Frontal cortex (tissue), 4 donors: ENCODE measurements at places on chromosomes 1 and 21.

DNA sequence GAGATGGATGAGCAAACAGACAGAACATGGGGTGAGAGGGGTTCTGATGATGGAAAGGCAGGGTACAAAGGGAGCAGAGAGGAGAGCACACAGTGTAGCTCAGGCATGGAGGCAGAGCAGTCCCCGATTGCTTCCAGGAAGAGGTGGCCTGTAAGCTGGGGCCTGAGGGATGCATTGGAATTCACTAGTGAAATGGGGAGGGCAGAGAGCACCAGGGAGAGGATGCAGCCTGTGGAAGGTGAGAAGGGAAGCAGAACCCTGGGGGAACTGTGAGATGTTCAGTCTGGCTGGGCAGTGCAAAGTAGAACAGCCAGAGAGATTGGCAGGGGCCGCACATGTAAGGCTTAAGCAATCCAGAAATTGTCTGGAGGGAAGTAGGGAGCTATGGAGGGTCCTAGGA, 12.2 kb downstream of the ZNF362 start:
- DNase-seq = no peak

GRCh38 chr1:52127181-52128180, 14.4 kb upstream of the ZFYVE9 start:
- DNase-seq = no peak

- no peak for DNase-seq
These were observed 19.4 kb upstream of the KCNAB2 start for GRCh38 chr1:6026095-6026809.

DNA sequence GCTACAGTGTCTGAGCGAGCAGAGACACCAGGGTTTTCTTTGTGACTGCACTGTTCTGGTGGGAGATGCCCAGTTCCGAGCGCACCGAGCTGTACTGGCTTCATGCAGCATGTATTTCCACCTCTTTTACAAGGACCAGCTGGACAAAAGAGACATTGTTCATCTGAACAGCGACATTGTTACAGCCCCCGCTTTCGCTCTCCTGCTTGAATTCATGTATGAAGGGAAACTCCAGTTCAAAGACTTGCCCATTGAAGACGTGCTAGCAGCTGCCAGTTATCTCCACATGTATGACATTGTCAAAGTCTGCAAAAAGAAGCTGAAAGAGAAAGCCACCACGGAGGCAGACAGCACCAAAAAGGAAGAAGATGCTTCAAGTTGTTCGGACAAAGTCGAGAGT, 2.7 kb downstream of the ZBTB18 start:
- no peak for DNase-seq

DNA sequence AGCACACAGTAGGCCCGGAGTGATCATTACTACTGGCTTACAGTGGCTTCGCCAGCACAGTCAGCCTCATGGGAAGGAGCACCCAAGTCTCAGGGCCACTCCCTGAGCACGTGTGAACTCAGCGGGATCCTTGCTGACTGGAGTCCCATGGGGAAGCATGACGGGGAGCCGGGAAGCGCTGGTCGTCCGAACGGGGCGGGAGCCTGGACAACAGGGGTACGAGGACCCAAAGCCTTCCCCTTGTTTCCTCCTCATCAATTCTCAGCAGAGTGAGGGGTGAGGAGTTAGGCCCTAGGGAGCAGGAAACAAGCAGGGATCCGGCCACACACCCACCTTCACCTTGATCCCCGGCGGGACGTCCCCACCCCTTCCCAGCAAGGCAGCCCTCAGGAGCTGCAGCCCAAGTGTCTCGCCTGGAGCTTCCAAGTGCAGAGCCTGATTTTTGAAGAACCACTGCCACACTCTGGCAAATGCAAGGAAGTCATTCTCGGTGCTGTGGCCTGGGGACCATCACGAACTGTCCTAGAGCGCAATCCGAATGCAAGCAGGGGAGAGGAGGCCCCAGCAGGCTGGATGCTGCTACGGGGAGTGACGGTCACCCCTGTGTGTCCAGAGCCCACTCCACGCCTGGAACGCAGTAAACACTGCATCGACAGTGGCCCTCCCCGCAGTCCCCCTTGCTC, 35.5 kb downstream of the TOMM20 start:
- DNase-seq = peak; percentile 60

DNA sequence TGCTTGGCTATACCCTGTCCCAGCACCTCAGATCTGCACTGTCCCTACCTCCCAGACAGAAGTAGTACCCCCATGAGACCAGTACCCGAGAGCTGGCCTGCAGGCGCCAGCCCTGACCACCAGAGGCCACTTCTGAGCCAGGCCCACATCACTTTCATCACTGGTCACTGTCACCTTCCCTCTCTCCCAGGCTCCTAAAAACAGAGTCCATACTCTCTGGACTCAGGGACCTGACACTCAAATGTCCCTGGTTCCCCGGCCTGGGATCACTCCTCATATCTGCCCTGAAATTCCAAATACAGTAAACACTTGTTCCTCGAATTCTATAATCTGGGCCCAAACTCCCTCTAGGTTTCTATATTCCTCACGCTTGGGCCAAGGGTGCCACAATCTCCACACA, 18.7 kb downstream of the TMEM53 start:
- DNase-seq = no peak

- peak; percentile 51 for DNase-seq
These were observed 1.1 kb downstream of the LPGAT1 start for GRCh38 chr1:211829343-211830054.

GRCh38 chr1:155193275-155193990, 14.3 kb downstream of the THBS3 start:
- peak; percentile 85 for DNase-seq

- DNase-seq = no peak
These were observed 114.1 kb downstream of the ZNF648 start for GRCh38 chr1:181947441-181947840.

DNA sequence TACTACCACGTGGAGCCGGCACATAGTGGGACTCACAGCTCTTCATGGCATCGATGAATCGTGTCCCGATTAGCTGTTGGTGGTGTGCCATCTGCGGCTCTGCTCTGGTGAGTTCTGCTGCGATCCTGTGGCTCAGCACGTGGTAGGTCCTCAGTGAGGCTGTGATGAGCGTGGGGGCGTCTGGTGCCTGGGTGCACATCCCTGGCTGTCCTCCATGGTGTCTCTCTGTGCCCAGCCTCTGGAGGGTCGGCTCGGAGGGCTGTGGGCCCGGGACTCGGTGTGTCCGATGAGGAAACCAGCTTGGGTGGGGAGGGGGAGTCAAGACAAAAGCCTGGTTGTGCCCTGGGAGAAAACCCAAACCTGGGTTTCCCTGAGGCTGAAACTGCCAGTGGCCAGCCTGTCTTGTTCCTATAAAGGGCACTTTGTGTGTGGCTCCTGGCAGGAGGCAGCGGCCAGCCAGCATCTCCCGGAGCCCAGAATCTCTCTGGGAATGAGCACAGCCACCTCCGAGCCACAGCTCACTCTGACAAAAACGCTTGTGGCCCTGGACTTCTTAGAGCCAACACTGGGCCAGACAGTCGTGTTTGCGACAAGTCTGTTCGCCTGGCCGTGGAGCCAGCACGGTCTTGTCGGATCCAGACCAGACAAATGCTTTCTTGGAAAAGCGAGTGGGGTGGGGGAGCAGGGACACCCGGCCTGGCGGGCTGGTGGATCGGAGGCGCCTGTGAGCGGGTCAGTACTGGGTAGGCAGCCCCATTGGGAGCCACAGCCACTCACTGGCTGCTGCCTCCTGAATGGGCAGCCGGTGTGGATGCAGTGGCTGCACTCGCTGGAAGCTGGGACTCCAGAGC, 31.8 kb downstream of the SPSB1 start:
- DNase-seq = peak; percentile 69

DNA sequence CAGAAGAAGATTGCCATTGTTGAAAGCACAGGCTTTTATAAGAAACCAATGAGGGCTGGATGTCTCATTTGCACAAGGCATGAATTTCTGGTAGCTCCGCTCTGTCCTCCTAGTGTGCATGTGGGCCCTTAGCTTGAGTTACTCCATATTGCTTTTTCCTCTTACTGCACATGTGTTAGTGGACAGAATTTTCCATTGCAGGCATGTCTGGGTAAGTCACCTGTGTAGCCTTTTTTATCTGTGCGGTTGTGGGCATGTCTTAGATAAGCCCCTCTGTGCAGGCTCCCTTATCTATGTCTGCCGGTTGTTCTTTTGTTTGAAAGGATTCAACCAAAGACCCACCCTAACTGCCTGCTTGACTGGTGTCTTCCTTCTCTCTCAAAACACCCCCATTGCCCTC, 7.2 kb upstream of the CLCA1 start:
- DNase-seq = no peak

DNA sequence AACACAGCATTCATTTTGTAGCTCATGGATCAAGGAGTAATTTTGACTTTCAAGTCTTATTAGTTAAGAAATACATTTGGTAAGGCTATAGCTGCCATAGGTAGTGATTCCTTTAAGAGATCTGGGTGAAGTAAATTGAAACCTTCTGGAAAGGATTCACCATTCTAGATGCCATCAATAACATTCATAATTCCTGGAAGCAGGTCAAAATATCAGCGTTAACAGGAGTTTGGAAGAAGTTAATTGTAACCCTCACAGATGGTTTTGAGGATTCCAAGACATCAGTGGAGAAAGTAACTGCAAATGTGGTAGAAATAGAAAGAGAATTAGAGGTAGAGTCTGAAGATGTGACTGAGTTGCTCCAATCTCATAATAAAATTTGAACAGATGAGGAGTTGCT, 216.6 kb downstream of the GREM2 start:
- DNase-seq = no peak

DNA sequence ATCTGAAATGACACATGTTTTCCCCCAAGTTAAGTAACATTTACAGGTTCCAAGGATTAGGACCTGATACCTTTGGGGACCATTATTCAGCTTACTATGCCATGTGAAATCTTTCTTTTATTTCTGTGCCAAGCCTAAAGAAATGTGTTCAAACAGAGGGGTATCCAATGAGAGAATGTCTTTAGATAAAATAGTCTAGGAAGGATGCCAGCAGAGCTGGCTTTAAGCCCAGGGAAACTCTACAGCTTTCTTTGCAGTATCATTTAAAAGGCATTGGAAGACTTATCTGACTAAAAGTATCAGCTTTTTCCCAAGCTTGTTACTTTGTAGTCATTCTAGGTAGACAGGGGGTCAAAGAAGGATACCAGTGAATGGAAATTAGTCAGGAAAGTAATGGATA, 860.4 kb downstream of the PLA2G4A start:
- DNase-seq = no peak

GRCh38 chr1:64878931-64879611, 87.3 kb downstream of the JAK1 start:
- DNase-seq = no peak

- DNase-seq = no peak
These were observed 3.3 kb downstream of the SUMO3 start for GRCh38 chr21:44814498-44815023.

GRCh38 chr1:52623812-52624211, 9.2 kb upstream of the SHISAL2A start:
- DNase-seq = no peak

DNA sequence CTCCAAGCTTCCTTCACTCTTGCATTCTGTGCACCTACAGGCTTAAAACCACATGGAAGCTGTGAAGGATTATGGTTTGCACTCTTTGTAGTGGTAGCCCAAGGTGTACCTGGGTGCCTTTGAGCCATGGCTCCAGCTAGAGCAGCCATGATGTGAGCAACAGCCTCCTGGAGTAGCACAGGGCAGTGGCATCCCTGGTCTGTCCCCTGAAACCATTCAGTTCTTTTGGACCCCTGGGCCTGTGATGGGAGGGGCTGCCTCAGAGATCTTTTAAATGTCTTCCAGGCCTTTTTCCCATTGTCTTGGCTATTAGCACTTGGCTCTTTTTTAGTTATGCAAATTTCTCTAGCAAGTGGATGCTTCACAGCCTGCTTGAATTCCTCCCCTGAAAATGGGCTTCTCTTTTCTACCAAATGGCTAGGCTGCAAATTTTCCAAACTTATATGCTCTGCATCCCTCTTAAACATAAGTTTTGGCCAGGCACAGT, 47.4 kb downstream of the CLCA4 start:
- no peak for DNase-seq

GRCh38 chr1:24915816-24916602, 14.1 kb downstream of the RUNX3 start:
- no peak for DNase-seq

- no peak for DNase-seq
These were observed 621.9 kb downstream of the LRRIQ3 start for GRCh38 chr1:73576083-73576482.

DNA sequence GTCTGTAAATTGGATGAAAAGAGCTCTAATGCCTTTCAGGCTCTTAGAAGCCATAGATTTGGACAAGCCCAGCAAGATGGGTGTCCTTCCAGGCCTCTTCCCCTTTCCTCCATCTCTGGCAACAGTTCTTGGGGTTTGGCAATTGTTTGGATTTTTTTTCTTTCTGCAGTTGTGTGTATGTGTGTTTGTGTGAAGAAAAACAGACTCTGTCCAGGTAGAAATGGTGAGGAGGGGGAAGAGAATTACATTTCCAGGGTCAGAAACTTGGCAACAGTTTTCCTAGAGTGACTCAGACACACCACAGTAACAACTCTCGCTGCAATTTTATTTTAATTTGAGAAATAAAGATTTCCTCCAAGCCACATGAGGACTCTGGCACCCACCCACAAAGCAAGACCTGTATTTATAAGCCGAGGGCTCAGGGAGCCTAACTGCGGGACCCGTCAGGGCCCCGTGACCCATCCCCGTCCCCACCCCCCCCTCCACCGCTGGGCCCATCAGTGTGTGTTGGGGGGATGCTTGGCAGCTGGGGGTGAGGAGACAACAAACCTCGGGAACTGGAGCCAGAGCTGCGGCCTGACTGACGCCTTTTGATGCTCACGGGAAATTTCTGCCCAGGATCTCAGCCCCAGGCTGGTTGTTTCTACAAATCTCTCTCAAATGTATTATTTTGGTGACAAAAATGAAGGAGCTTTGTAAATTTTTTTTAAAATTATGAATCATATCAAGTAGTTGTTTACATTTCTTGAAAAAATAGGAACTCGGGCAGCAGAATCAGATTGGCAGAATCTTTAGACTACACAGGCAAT, 4.4 kb downstream of the TMEM200B start:
- no peak for DNase-seq

DNA sequence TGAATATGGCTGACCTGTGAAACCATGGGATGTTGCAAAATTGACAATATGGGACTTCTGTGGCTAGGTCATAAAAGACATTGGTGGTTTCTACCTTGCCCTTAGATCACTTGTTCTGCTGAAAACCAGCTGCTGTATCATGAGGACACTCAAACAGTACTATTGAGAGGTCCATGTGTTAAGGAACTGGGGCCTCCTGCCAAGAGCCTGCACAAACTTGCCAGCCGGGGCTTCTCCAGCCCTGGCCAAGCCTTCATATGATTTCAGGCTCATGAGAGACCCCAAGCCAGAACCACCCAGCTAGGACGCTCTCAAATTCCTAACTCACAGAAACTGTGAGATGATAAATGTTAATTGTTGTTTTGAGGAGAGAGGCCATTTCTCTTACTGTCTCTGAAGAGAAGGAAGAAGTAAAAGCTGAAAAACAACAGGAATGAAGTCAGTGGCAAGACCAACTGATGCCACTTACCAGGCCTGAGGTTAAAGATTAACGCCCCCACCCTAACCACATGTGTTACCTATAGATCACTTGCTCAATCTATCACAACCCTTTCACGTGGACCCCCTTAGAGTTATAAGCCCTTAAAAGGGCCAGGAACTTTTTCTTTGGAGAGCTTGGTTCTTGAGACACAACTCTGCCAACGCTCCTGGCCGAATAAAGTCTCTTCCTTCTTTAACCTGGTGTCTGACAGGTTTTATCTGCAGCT, 3.9 kb upstream of the PITHD1 start:
- no peak for DNase-seq
